ENCODE measurements at places on chromosomes 2 and 18. TPM values are rescaled to one million over a fixed set of nuclear protein-coding genes. Genes with fewer than 3 reads are reported as not detected.
A peak's percentile ranks its signal among the peaks of the same experiment; 100 is the strongest.

- DNase-seq = no peak
- no peaks in the 10 kb centered on the region for H3K36me3 ChIP-seq
- no peak overlapping the region for H3K4me3 ChIP-seq
- no peak overlapping the region for H3K27ac ChIP-seq
- no peaks in the 10 kb centered on the region for H3K4me1 ChIP-seq
Measured at GRCh38 chr2:150296770-150297546, 190.5 kb downstream of the RND3 start.

GRCh38 chr2:4618141-4618540 is 914.8 kb downstream of the DCDC2C start:
- DNase-seq = no peak
- H3K27ac ChIP-seq = no peak overlapping the region
- H3K4me3 ChIP-seq = no peak overlapping the region

HOXD3 gene
- total RNA-seq = not detected

GRCh38 chr2:118197011-118197675 is 108.9 kb downstream of the INSIG2 start:
- H3K27ac ChIP-seq = no peak overlapping the region
- H3K4me3 ChIP-seq = no peak overlapping the region
- no peak for DNase-seq
- H3K4me1 ChIP-seq = peaks cover 10% of the 10 kb centered on the region
- peaks cover 12% of the 10 kb centered on the region for H3K27me3 ChIP-seq

CNTNAP5 gene
- not detected for total RNA-seq

GRCh38 chr2:8219631-8220355 is 462.1 kb upstream of the ID2 start:
- H3K27ac ChIP-seq = no peak overlapping the region
- H3K4me3 ChIP-seq = no peak overlapping the region
- DNase-seq = no peak
- peaks cover 5% of the 10 kb centered on the region for H3K4me1 ChIP-seq
- no peaks in the 10 kb centered on the region for H3K36me3 ChIP-seq
- H3K27me3 ChIP-seq = no peaks in the 10 kb centered on the region

GRCh38 chr2:107383691-107384090 is 443.0 kb upstream of the RGPD4 start:
- H3K27me3 ChIP-seq = no peaks in the 10 kb centered on the region
- H3K4me1 ChIP-seq = no peaks in the 10 kb centered on the region
- no peak overlapping the region for H3K27ac ChIP-seq
- H3K36me3 ChIP-seq = peaks cover 4% of the 10 kb centered on the region

GKN1 gene
- not detected for total RNA-seq

- H3K4me1 ChIP-seq = no peaks in the 10 kb centered on the region
- no peak overlapping the region for H3K4me3 ChIP-seq
- DNase-seq = no peak
- no peaks in the 10 kb centered on the region for H3K27me3 ChIP-seq
- H3K27ac ChIP-seq = no peak overlapping the region
Measured at GRCh38 chr2:164103271-164103670, 367.5 kb upstream of the FIGN start.

- no peak for DNase-seq
- no peaks in the 10 kb centered on the region for H3K27me3 ChIP-seq
- no peaks in the 10 kb centered on the region for H3K36me3 ChIP-seq
- H3K4me3 ChIP-seq = no peak overlapping the region
Measured at GRCh38 chr2:150689590-150689989, 202.1 kb upstream of the RND3 start.

- no peaks in the 10 kb centered on the region for H3K27me3 ChIP-seq
- no peak for DNase-seq
- H3K4me1 ChIP-seq = no peaks in the 10 kb centered on the region
Measured at GRCh38 chr2:7071916-7072556, 154.8 kb downstream of the RNF144A start.

- DNase-seq = no peak
- H3K4me1 ChIP-seq = peaks cover 22% of the 10 kb centered on the region
- peaks cover 50% of the 10 kb centered on the region for H3K36me3 ChIP-seq
- H3K27me3 ChIP-seq = no peaks in the 10 kb centered on the region
- peak overlapping the region; percentile 37 for H3K27ac ChIP-seq
- peak overlapping the region; percentile 53 for H3K4me3 ChIP-seq
Measured at GRCh38 chr2:230269715-230270114, 44.2 kb downstream of the SP140 start.

DNA sequence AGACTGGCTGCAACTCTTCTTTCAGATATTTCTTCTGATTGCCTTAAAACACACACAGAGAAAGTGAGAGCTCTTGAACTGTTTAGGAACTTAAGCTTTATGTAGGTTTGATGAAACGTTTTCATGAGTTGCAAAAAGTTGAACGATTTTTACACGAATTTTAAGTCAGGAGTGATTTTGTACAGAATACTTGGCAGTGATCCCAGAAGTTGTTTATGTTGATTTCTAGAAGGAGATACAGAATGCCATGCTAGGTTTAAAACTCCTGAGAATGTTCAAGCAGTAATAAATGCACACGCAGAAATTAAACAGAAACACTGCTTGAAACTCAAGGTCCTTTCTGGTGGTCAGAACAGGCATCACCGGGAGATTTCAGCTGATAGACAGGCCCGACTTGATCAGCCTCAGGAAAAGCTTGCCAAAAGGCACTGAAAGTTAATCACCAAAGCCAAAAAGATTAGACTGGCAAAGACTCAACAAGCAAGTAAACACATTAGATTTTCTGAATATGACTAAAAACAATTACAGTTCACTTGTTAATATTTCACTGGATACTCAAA is 123.1 kb downstream of the SOCS6 start:
- DNase-seq = no peak
- no peaks in the 10 kb centered on the region for H3K4me1 ChIP-seq
- H3K27ac ChIP-seq = no peak overlapping the region
- H3K36me3 ChIP-seq = no peaks in the 10 kb centered on the region
- no peaks in the 10 kb centered on the region for H3K27me3 ChIP-seq
- H3K4me3 ChIP-seq = no peak overlapping the region

C2orf81 gene
- 1.7 TPM for total RNA-seq

DNA sequence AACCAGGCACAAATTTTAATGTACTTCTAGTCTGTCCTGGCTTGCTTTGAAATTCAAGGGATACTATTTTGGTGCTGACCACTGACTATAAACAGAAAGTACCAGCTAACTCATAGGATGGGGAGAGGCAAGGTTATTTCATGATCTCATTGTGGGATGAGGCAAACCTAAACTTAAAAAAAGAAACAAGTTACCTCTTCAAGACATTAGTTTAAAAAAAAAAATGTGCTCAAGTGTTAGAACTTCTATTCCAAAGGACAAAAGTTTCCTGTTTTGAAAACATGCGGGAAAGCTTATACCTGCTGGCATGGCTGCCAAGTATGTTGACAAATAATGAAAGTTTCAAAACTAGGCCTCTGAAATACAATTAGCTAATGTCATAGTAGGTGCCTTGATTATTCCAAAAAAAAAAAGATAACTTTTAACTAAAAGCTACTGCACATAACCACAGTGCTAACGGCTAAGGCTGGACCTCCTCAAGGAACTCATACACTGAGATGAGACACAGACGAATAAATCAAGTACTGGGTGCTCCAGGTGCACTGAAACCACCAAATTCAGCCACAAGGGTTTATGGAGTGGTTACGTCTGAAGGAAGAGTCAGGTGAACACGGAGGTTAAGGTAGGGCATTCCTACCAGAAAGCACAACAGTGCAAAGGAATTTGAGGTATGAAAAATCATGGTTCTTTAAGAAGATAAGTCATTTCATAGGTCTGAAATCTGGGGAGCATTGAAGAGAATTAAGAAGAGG is 38.1 kb downstream of the TMEM131 start:
- H3K4me3 ChIP-seq = no peak overlapping the region
- H3K27ac ChIP-seq = peak overlapping the region; percentile 25
- DNase-seq = no peak
- H3K36me3 ChIP-seq = no peaks in the 10 kb centered on the region

FN1 gene
- 8.8 TPM for total RNA-seq

NPAS2 gene
- total RNA-seq = 0.31 TPM

DNA sequence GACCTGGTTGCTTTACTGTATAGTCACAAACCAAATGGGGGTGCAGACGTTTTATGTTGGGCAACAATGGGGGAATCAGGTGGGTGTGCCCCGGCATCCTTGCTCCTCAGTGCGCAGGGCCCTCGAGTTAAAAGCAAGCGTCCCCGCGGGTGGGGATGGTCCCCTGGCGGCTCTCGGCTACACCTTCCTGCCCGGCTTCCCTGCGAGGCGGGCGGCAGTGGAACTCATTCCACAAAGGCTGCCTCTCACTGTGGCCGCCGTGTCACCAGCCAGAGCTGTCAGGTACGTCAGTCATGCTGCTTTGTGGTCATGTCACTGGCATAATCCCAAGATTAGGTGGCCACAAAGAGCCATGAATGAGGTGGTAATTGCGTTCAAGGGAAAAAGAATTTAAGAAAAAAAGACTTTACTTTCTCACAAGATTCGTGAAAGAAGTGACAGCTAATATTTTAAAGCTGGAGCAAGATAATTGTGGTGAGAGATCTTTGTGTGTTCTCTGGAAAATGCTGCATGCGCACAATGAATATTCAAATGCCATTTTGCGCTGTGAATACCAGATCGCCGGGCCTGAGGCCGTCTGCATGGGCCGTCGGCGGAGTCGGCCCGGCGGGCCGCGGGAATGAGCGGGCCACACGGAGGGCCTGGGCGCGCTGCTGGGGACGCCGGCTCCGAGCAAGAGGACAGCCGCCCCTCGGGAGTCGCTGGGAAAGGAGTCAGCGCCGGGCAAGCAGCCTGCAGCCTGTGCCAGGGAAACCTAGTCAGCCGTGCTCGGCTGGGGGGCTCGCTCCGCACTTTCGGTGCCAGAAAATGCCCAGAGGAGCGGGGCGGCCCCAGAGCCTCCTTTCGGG is 82.3 kb upstream of the LDLRAD4 start:
- peaks cover 29% of the 10 kb centered on the region for H3K4me1 ChIP-seq
- H3K4me3 ChIP-seq = peak overlapping the region; percentile 81
- H3K27ac ChIP-seq = no peak overlapping the region
- peaks cover 5% of the 10 kb centered on the region for H3K27me3 ChIP-seq
- DNase-seq = no peak
- H3K36me3 ChIP-seq = no peaks in the 10 kb centered on the region

- H3K36me3 ChIP-seq = no peaks in the 10 kb centered on the region
- no peak overlapping the region for H3K27ac ChIP-seq
- no peak for DNase-seq
- H3K27me3 ChIP-seq = peaks cover 7% of the 10 kb centered on the region
Measured at GRCh38 chr2:152234277-152234676, 58.7 kb upstream of the STAM2 start.

- H3K4me1 ChIP-seq = no peaks in the 10 kb centered on the region
- H3K27ac ChIP-seq = no peak overlapping the region
Measured at GRCh38 chr2:21590026-21590690, 466.4 kb downstream of the TDRD15 start.

GREB1L gene
- not detected for total RNA-seq

DNA sequence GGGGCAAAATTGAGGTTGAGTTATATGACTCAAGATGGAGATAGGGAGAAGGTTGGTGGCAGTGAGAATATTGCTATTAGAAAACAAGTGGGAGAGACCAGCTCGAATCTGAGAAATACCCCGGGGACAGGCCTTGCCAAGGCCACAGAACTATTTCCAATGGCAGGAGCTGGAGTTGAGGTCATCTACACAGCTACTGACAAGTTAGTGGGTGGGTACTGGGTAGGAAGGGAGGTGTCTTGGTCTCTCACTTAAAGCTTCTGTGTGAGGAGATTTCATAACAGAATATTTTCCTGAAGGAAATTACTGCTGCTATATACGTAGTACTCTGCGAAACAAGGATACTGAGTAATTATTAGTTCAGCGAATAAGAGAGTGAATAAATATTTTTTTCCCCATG is 69.4 kb upstream of the ITPRID2 start:
- H3K4me3 ChIP-seq = no peak overlapping the region
- H3K4me1 ChIP-seq = no peaks in the 10 kb centered on the region
- DNase-seq = no peak
- no peak overlapping the region for H3K27ac ChIP-seq

DNA sequence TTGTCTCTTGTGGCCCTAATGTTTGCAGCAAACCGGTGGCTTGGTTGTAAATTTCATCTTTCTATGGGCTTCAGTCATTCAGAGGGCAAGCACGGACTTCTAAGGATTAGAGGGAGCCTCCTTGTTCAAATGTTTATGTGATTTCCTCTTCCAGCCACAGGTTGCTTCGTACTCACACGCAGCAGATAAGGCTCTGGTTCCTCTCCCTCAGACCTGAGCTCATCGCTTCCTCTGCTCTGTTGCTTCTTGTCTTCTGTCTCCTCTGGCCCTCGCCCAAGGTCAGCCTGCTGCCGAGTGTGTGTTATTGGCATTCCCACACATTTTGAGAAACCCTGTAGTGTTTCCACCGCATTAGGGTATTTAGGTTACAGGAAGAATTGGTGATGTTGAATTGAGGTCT is 44.0 kb downstream of the MYL12B start:
- H3K27me3 ChIP-seq = peaks cover 18% of the 10 kb centered on the region
- no peaks in the 10 kb centered on the region for H3K36me3 ChIP-seq
- H3K27ac ChIP-seq = peak overlapping the region; percentile 36

DNA sequence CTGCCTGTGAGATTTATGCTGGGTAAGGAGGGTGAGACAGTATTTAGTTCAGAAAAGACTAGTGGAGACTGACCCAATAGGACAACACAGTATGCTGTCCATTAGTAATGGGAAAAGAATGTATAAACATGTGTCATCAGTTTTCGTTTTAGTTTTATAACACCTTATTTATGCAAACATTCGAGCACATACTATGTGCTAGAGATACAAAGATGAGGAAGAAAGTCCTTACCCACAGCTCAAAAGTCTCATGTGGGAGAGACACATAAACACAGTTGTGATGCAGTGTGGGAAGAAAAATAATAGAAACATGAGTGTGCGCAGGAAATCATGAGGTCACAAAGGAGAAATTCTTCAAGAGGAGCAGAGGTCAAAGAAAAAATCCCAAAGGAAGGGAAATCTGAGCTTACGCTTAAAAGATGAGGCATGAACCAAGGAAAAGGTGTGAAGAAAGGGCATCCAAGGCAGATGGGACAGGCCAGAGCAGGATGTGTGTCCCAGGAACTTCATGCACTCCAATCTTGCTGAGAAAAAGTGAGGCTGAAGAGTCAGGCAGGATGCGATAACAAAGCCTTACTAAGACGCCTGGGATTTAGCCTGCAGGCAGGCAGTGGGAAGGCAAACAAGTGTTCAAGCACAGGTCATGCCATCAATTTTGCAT is 8.1 kb downstream of the METTL21A start:
- no peak for DNase-seq
- peaks cover 20% of the 10 kb centered on the region for H3K36me3 ChIP-seq
- no peak overlapping the region for H3K4me3 ChIP-seq
- peaks cover 10% of the 10 kb centered on the region for H3K4me1 ChIP-seq
- no peaks in the 10 kb centered on the region for H3K27me3 ChIP-seq

SEPTIN10 gene
- total RNA-seq = 1.9 TPM

- DNase-seq = no peak
- H3K27ac ChIP-seq = no peak overlapping the region
- H3K36me3 ChIP-seq = peaks cover 17% of the 10 kb centered on the region
- no peaks in the 10 kb centered on the region for H3K27me3 ChIP-seq
- no peak overlapping the region for H3K4me3 ChIP-seq
Measured at GRCh38 chr2:185044323-185044874, 446.1 kb downstream of the ZNF804A start.

All from natural killer cell treated with Interleukin-12 subunit alpha and Interleukin-12 subunit beta and Interleukin-15 and Interleukin-18, amount 100 ng/mL, for 72 hours (primary cell).